ENCODE measurements at places on chromosomes 7 and 10. TPM values are rescaled to one million over a fixed set of nuclear protein-coding genes. Genes with fewer than 3 reads are reported as not detected.

SFTPA1 gene
- not detected for total RNA-seq

MRLN gene
- not detected for total RNA-seq

- no peak for DNase-seq
These were observed 217.1 kb downstream of the NRG3 start for GRCh38 chr10:82092111-82092510.

DNA sequence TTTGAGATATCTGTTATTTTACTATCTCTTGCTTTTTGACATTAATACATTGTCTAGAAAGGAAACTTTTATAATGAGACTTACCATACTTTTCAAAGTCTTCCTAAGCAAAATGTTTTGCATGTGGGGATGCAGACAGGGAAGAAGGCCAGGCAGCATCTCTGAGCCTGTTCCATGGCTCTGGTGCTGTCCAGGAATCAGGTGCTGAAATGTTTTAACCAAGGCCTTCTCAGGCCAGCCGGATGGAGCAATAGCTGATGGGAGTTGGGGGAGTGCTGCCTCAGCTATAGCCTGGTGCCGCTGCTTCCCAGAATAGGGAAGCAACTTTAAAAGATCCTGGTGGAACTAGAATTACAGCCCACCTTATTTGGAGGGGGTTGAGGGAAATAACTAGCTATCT lies 38.5 kb downstream of the CRTAC1 start:
- peak; percentile 3 for DNase-seq

DNA sequence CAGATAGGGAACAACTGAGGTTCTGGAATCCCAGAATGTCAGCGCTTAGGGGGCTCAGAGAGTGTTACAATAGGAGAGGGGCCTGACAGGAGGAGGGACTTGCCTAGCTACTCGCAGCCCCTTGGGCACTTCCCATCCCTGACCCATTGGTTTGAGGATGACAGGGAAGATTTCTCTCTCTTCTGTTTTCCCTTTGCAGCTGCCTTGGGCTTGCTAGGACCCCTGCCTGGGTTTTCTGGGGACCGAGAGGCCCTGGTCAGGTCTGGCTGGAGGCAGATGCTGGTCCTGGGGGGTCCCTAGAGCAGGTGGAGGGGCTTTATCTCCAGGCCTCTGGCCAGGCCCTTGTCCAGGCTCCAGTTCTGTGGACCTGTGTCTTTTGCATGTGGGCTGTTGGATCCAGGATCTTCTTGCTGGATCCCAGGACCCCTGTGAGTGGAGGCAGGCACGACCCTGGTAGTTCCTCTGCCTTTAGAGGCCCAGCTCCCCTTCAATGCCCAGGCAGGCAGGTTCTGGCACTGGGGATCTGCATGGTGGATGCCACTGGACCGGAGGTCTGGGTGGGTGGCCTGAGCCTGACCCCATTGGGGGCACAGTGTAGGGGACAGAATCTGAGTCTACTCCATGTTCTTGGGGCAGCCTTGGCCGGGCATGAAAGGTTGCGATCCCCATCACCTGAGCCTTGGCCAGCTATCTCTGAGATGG lies 26.9 kb downstream of the RAMP3 start:
- DNase-seq, result no peak

GRCh38 chr10:17010363-17011145 lies 119.1 kb downstream of the CUBN start:
- DNase-seq, result no peak

DNA sequence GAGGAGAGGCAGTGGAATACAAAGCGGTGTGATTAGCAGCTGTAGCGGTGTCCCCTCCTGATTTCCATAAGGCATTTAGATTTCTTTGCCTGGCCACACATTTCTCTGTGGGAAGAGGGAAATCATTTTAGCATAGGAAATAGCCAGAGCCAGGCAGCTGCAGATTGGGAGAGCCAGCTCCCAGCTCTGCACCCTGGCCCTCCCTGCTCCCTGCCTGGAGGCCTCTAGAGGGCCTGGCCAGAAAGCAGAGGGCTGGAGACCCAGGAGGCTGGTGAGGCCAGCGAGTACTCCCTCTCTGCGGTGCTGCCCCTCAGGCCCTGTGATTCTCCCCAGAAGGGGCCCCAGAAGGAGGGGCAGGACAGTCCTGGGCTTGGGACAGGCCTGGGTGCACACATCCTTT lies 85.7 kb downstream of the C10orf105 start:
- DNase-seq, result no peak

- DNase-seq, result no peak
These were observed 55.7 kb downstream of the ST7 start for GRCh38 chr7:117008886-117009531.

DNA sequence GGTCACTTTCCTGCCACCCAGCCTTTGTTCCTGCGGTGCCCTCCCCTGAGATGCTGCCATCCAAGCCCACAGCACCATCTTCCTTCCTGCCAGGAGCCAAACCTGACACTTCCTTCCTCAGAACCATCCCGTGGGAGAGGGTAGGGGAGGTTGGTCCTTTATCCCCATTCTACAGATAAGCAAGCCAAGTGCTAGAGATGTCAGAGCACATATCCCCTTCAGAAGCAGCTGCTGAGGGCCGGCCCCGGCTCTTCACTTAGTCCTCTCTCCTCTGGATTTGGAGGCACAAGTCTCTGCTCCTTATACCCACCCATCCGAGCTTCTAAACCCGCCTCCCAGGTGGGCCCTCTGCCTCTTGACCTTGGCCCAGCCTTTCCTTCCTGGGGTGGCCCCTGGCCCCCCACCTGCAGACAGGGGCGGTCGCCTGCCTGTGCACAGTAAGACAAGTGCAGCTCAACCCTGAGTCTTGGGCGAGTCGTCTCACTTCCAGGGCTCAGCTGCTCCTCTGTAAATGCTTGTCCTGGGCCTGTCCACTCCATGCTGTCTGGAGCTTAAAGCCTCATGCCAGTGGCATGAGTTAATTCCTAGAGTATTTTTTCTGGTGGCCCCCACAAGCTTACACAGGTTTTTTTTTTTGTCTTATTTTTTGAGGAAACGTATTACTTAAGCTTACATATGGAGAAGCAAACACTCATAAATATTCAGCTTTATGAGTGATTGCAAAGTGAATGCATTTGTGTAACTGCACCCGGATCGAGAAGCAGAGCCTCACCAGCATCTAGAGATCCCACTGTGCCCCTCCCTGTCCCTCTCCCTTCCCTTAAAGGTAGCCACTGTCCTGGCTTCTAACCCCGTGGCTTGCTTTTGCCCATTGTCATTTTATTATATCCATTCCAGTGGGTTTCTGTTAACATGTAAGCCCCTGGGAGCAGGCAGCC lies 125.1 kb downstream of the CDH23 start:
- no peak for DNase-seq

DNA sequence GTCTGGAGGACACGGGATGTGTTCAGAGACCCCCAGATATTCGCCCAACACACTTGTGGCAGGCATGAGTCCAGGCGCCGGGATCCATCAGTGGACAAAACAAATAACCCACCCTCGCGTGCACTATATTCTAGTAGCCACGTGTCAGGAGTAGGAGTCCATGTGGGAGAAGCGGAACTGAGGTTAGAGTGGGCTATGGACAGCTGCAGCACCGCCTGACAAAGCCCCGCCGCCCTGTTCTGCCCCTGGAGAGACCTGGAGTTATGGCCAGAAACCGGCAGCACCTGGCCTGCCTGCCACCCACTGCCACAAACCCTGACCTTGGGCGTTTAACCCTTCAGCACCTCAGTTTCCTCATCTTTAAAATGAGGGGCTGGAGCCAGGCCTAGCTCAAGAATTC lies 181.0 kb upstream of the RNF32 start:
- DNase-seq, result no peak

DNA sequence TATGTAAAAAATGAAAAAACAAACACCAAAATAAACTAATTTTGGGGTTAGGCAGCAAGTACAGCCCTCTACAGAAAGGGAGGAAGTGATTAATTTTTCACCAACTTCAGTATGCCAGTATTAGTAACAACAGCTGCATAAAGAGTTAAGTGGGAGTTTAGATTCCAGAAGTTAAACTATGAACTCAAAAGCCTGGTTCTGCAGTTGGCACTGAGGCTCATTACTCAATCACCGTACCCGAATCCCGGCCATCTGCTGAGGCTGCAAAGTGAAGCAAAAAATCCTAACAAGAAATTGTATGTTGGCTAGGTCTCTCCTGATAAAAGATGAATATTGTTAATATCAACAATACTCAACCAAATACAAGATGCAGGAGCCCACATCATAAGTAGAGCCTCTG lies 4.0 kb downstream of the NUDT5 start:
- no peak for DNase-seq

GRCh38 chr7:71133232-71133622 lies 1.3 kb downstream of the GALNT17 start:
- no peak for DNase-seq

- no peak for DNase-seq
These were observed 75.1 kb upstream of the KMT2E start for GRCh38 chr7:104938741-104939390.
